ENCODE measurements at places on chromosomes 12 and 14. TPM values are rescaled to one million over a fixed set of nuclear protein-coding genes. Genes with fewer than 3 reads are reported as not detected.

Gene NFE2
- total RNA-seq = 7.9 TPM

GRCh38 chr14:37201724-37202123 is 4.0 kb downstream of the MIPOL1 start:
- no peak overlapping the region for H3K4me3 ChIP-seq
- peaks cover 10% of the 10 kb centered on the region for H3K4me1 ChIP-seq
- H3K27ac ChIP-seq = no peak overlapping the region
- H3K36me3 ChIP-seq = no peaks in the 10 kb centered on the region

Gene NKX2-1
- 185 TPM for total RNA-seq

Gene KSR2
- 0.51 TPM for total RNA-seq

- no peak overlapping the region for H3K27ac ChIP-seq
- DNase-seq = peak; percentile 45
- H3K27me3 ChIP-seq = no peaks in the 10 kb centered on the region
Measured at GRCh38 chr12:122067966-122068365, 10.6 kb upstream of the MLXIP start.

DNA sequence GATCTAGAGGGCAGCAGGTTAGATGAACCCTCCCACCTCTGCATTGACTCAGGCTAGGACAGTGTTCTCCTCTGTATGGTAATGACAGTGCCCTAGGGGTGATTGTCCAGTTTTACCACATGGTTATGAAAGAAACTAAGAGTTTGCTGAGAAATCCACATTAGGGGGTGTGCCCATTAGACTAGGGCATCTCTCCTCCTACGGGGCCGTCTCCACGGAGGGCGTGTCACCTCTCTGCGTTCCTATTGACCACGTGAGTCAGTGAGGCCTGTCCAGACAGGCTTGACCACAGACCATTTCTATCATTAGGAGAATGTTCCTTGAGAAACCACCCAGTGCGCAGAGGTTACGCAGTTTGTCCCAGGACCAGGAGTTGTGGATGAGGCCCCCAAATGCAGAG is 8.3 kb downstream of the MVK start:
- no peak overlapping the region for H3K4me3 ChIP-seq
- H3K36me3 ChIP-seq = peaks cover 20% of the 10 kb centered on the region
- H3K27ac ChIP-seq = no peak overlapping the region

GRCh38 chr14:69314327-69314726 is 54.4 kb downstream of the GALNT16 start:
- no peaks in the 10 kb centered on the region for H3K36me3 ChIP-seq
- no peaks in the 10 kb centered on the region for H3K4me1 ChIP-seq
- H3K27me3 ChIP-seq = no peaks in the 10 kb centered on the region
- no peak for DNase-seq
- no peak overlapping the region for H3K27ac ChIP-seq
- no peak overlapping the region for H3K4me3 ChIP-seq

- H3K27ac ChIP-seq = no peak overlapping the region
- no peaks in the 10 kb centered on the region for H3K36me3 ChIP-seq
- DNase-seq = no peak
- H3K4me1 ChIP-seq = no peaks in the 10 kb centered on the region
- H3K27me3 ChIP-seq = no peaks in the 10 kb centered on the region
Measured at GRCh38 chr12:21759737-21760136, 14.8 kb downstream of the KCNJ8 start.

DNA sequence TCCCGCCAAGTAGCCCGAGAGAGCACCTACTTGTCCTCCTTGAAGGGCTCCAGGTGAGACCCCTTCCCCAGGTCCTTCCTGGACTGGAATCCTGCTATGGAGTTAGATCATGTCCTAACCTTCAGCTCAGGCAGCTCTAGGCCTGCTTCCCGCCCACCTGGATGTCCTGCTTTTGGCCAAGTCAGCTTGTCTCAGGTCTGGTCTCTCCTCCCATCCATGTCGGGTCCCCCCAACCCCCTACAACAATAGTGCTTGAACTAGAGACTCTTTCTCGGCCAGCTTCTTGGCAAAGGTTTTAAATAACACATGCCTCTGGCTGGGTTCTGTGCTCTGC is 3.6 kb downstream of the NAB2 start:
- peaks cover 52% of the 10 kb centered on the region for H3K36me3 ChIP-seq
- H3K4me1 ChIP-seq = peaks cover 3% of the 10 kb centered on the region
- no peak for DNase-seq
- no peak overlapping the region for H3K4me3 ChIP-seq
- no peaks in the 10 kb centered on the region for H3K27me3 ChIP-seq
- no peak overlapping the region for H3K27ac ChIP-seq

Gene EMP1
- total RNA-seq = 67.5 TPM

- H3K27me3 ChIP-seq = no peaks in the 10 kb centered on the region
- DNase-seq = peak; percentile 75
- H3K27ac ChIP-seq = no peak overlapping the region
- no peak overlapping the region for H3K4me3 ChIP-seq
- no peaks in the 10 kb centered on the region for H3K36me3 ChIP-seq
- no peaks in the 10 kb centered on the region for H3K4me1 ChIP-seq
Measured at GRCh38 chr14:53630336-53630735, 326.3 kb downstream of the BMP4 start.

Gene CLMN
- 33.5 TPM for total RNA-seq

DNA sequence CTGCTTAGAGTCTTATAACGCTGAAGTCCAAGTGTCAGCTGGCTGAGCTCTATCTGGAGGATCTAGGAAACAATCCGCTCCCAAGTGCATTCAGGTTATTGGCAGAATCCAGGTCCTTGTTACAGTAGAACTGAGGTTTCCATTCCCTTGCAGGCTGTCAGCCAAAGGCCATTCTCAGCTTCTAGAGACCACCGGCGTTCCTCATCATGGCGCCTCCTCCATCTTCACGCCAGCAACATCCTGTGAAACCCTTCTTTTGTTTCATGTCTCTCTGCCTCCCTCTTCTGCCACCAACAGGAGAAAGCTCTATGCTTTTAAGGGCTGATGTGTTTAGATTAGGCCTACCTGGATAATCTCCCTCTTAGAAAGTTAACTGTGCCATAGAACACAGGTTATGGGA is 133.0 kb upstream of the RASSF8 start:
- no peaks in the 10 kb centered on the region for H3K36me3 ChIP-seq
- H3K27me3 ChIP-seq = no peaks in the 10 kb centered on the region
- no peak overlapping the region for H3K27ac ChIP-seq
- H3K4me1 ChIP-seq = peaks cover 12% of the 10 kb centered on the region
- DNase-seq = peak; percentile 41

Gene RNF41
- total RNA-seq = 54.6 TPM

Gene ZNF84
- 16.8 TPM for total RNA-seq

Gene OR4K17
- total RNA-seq = not detected

Gene RPGRIP1
- total RNA-seq = 0.65 TPM

DNA sequence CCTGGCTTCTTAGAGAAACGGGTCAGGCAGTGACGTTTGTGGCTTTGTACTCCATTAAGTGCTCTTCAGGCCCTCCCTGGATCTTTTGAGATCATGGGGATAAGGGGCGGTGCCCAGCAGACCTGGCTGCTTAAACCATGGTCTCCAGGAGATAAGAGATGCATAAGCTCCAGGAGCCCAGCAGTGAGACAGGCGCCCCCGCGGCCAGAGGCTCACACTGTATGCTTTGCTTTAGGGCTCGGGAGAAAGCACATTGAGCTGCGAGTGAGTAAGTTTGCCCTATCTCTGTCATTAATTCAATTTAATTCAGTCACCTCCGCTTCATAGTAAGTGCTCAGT is 359.5 kb downstream of the CACNA1C start:
- DNase-seq = peak; percentile 21
- no peaks in the 10 kb centered on the region for H3K27me3 ChIP-seq
- H3K4me1 ChIP-seq = no peaks in the 10 kb centered on the region
- H3K27ac ChIP-seq = no peak overlapping the region
- H3K4me3 ChIP-seq = no peak overlapping the region
- no peaks in the 10 kb centered on the region for H3K36me3 ChIP-seq

DNA sequence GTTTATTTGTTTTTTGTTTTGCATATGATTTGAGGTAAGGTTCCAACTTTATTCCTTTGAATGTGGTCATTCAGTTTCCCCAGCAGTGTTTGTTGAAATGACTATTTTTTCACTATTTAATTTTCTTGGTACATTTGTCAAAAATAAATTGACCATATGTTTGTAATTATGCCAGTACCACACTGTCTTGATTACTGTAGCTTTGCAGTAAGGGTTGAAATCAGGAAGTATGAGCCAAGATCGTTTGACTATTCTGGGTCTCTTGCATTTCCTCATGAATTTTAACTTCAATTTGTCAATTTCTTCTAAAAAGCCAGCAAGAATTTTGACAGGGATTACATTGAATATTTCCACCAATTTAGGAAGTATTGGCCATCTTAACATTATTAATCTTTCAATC is 199.3 kb upstream of the PPFIA2 start:
- H3K4me3 ChIP-seq = no peak overlapping the region
- H3K27ac ChIP-seq = no peak overlapping the region
- no peaks in the 10 kb centered on the region for H3K27me3 ChIP-seq
- no peaks in the 10 kb centered on the region for H3K4me1 ChIP-seq
- no peaks in the 10 kb centered on the region for H3K36me3 ChIP-seq

GRCh38 chr12:85779768-85780167 is 56.4 kb downstream of the RASSF9 start:
- no peaks in the 10 kb centered on the region for H3K4me1 ChIP-seq
- DNase-seq = no peak
- no peak overlapping the region for H3K27ac ChIP-seq
- no peaks in the 10 kb centered on the region for H3K27me3 ChIP-seq
- no peaks in the 10 kb centered on the region for H3K36me3 ChIP-seq

Gene GLS2
- 2.6 TPM for total RNA-seq

GRCh38 chr12:124213666-124214347 is 81.1 kb upstream of the RFLNA start:
- peaks cover 8% of the 10 kb centered on the region for H3K4me1 ChIP-seq
- DNase-seq = peak; percentile 43
- no peak overlapping the region for H3K4me3 ChIP-seq
- no peaks in the 10 kb centered on the region for H3K27me3 ChIP-seq

- no peaks in the 10 kb centered on the region for H3K36me3 ChIP-seq
- no peak for DNase-seq
- peak overlapping the region; percentile 80 for H3K27ac ChIP-seq
- H3K4me3 ChIP-seq = peak overlapping the region; percentile 71
- H3K27me3 ChIP-seq = no peaks in the 10 kb centered on the region
Measured at GRCh38 chr14:102777711-102778337, 575 bp downstream of the TRAF3 start.

DNA sequence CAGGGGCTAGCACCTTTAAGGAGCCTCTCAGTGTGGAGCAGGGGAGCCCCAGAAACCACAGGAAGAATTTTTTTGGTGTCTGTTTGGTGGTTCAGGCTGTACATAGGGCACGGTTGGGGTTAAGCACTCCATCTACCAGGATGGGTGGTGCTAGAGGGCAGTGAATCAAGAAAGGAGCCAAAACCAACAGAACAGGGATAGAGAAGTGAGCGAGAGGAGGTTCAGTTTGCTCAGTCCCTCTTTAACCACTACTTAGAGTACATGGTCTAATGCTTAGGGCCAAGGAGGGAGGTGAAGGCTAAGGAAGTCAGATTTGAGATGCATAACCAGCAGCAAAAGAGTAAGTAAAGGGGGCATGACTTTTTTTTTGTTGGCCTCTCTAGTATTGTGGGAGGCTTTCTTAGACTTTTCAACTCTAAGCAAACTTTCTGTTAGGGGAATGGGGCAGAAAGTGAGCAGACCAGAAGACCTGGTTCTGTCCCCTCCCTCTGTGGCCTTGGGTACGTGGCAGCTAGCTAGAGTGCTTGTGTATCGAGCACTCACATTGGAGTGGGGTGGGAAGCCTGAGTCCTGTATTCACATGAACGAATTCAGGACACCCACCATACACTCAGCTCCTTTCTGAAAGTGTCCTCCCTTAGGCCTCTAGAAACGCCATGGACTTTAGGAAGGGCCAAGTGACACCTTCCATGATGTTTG is 6.6 kb upstream of the NPFF start:
- H3K4me1 ChIP-seq = no peaks in the 10 kb centered on the region
- peaks cover 35% of the 10 kb centered on the region for H3K36me3 ChIP-seq
- peak; percentile 71 for DNase-seq
- no peak overlapping the region for H3K4me3 ChIP-seq

GRCh38 chr12:74941670-74942069 is 268.0 kb downstream of the KCNC2 start:
- no peaks in the 10 kb centered on the region for H3K36me3 ChIP-seq
- no peaks in the 10 kb centered on the region for H3K4me1 ChIP-seq
- no peak for DNase-seq
- no peak overlapping the region for H3K27ac ChIP-seq
- H3K4me3 ChIP-seq = no peak overlapping the region

- H3K27me3 ChIP-seq = no peaks in the 10 kb centered on the region
- no peaks in the 10 kb centered on the region for H3K36me3 ChIP-seq
- H3K4me1 ChIP-seq = no peaks in the 10 kb centered on the region
- no peak overlapping the region for H3K27ac ChIP-seq
- no peak overlapping the region for H3K4me3 ChIP-seq
Measured at GRCh38 chr12:91261820-91262676, 79.4 kb upstream of the DCN start.

DNA sequence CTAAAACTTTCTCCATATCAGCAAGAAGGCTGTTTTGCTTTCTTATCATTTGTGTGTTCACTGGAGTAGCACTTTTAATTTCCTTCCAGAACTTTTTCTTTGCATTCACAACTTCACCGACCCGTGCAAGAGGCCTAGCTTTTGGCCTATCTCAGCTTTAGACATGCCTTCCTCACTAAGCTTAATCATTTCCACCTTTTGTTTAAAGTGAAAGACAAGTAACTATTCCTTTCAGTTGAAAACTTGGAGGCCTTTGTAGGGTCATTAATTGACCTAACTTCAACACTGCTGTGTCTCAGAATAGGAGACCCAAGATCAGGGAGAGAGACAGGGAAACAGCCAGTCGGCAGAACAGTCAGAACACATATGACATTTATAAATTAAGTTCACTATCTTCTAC is 39.3 kb downstream of the BBS10 start:
- H3K36me3 ChIP-seq = no peaks in the 10 kb centered on the region
- no peaks in the 10 kb centered on the region for H3K27me3 ChIP-seq
- peak; percentile 16 for DNase-seq
- H3K4me1 ChIP-seq = no peaks in the 10 kb centered on the region
- H3K4me3 ChIP-seq = no peak overlapping the region

DNA sequence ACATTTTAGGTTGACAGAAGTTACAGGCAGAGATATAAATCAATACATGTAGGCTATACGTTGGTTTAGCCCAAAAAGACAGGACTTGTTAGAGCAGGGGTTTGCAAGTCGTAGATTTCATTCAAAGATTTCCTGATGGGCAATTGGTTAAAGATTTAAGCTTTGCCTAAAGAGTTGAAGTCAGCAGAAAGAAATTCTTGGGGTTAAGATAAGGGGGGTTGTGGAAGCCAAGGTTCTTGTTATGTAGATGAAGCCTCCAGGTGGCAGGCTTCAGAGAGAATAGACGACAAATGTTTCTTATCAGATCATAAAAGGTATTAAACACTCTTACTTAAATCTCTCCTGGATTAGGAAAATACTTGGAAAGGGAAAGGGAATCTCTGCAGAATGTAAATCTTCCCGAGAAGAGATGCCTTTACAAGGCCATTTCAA is 510.8 kb downstream of the TMTC2 start:
- H3K27ac ChIP-seq = no peak overlapping the region
- no peak overlapping the region for H3K4me3 ChIP-seq
- peaks cover 3% of the 10 kb centered on the region for H3K4me1 ChIP-seq
- H3K27me3 ChIP-seq = no peaks in the 10 kb centered on the region
- no peaks in the 10 kb centered on the region for H3K36me3 ChIP-seq
